ENCODE measurements at places on chromosomes 16 and 17. TPM values are rescaled to one million over a fixed set of nuclear protein-coding genes. Genes with fewer than 3 reads are reported as not detected.

DNA sequence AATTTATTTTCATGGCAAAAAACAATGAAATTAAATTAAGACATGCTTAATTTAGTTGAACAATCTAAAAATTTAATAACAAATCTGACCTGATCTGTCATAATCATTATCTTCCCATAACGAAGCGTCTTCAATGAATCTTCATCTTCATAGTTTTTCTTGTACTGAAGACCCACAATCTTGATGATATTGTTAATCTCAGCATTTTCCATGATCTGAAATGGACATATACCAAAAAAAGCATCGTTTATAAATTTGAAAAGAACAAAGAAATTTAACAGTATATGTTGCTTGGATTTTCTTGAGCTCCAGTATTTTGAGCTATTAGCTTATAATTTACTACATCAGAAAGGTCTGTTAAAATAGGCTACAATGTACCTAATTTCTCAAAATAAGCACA lies 10.2 kb downstream of the TOP2A start:
- no peak for DNase-seq

GRCh38 chr17:73609758-73610157 lies 34.5 kb downstream of the SDK2 start:
- DNase-seq, result no peak

DNA sequence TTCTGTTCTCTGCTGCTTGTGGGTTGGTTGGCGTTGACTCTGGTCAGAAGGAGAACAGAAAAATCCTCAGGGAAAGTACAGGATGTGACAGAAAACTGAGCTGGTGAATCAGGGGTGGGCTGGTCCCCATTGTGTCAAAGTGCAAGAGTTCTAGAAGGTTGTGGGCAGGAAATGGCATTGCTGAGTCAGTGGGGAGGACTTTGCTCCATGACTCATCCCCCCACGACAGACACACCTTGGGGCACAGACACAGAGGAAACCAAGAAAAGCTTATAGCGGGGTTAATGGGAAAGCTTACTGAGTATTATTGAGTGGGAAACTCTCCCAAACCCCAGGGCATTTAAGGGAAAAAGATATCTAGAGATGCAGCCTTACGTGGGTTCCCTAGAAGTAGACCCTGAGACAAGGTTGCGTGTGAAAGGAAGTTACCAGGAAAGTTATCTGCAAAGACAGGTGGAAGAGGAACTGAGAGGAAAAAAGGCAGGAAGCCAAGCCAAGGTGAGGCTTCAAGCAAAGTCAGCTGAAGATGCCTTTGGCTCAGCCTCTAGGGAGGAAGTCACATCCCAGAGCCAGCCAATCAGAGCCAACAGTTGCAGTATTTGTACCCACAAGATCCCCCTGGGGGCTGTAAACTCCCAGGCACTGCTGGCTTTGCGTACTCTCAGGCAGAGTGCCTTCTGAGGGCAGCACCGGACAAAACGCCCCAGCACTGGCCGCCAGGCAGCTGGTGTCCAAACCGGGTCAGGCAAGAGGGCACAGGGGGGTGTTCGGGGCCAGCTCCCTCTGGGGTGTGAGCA lies 86.4 kb downstream of the FOXL1 start:
- no peak for DNase-seq

DNA sequence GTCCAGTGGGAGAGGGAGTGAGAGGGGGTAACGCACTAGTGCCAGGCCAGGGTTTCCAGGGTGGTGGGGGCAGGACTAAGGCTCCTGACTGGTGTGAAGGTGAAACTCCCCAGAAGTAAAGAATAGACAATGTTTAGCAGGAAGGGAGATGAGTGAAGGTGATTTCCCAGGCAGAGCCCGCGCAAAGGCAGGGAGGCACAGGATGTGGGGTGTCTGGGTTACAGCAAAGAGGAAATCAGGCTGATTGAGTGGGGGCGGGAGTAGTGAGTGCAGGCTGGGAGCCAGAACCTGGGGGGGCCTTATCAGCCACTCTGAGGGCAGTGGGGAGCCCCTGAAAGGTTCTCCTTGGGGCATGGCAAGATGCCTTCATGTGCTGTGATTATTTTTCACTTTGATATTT lies 167.5 kb downstream of the UTP18 start:
- DNase-seq, result no peak

DNA sequence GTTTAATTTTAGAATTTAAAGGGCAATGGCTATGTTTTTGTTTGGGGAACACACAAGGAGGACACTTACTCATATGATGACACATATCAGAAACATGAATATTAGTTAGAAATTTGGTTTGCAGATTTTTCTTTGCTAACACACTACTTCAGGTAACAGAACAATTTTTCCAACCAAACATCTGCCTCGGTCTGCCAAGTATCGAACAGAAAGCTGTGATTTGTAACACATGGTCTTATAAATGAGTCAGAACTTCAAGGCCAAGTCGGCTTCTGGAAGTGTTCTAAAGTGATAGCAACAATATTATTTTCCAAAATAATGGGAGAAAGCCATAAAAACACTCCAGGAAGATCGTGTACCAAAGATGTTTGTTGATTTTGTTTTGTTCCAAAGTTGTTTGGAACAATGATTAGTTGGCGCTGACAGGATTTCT lies 75.9 kb upstream of the PMFBP1 start:
- DNase-seq, result no peak

GRCh38 chr17:65852911-65853310 lies 291.5 kb upstream of the AXIN2 start:
- DNase-seq, result no peak

DNA sequence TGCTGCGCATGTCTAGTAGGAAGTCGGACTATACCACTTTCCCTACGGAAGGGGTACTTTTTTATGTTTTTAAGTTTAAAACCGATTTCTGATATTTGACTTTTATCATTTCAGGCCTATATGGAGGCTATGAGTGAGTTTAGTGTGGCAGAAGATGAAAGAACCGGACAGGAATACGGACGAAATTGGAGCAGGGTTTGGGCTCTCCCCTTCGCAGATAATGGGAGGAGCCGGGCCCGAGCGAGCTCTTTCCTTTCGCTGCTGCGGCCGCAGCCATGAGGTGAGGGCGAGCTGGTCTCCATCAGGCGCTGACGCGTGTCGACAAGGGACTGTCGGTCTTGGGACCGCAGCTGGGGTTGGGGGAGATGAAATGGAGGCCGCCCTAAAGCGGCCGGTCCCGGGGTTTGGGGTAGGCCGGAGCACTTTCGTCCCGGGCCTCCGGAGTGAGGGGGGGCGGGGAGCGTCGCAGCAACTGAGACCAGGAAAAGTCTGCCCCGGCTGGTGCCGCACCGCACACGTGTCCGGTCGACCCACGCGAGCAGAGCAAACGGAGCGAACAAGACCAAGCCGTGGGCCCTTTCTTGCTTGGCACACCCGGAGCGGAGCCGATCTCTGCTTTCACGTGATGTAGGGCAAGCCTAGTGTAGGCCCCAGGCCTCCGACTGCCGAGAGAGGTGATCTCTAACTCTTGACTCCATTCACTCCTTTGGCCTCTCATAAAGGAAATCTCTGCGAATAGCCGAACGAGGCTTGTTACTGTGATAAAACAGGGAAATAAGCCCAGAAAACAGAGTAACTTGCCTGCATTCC lies at the start of gene RPL19:
Gene RPL19 (plus strand): TSS at position 214 of the 810 bp plus-strand sequence. CDS start 62 bp downstream, at position 276.
- DNase-seq, result peak; percentile 95

DNA sequence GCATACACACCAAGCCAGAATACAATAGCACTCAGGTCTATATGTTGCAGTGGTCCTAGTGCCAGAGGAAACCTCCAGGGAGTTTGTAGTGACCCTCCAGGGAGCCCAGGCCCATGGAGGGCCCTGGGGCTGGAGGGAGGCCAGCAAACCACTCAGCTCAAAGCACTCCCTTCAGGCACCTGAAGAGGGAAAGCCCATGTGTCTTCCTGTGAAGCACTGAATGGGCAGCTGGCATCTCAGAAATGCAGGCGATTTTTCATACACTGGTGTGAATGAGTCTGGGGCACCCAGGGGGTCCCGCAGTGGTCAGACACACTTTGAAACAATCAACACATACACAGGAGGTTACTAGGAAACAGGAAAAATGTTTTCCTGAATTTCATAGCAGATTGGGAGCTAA lies 12.8 kb downstream of the TBC1D26 start:
- no peak for DNase-seq

GRCh38 chr17:79838522-79839274 lies 542 bp downstream of the CBX4 start:
- peak; percentile 91 for DNase-seq

GRCh38 chr16:66537236-66537635 lies 12.7 kb downstream of the TK2 start:
- DNase-seq, result no peak

DNA sequence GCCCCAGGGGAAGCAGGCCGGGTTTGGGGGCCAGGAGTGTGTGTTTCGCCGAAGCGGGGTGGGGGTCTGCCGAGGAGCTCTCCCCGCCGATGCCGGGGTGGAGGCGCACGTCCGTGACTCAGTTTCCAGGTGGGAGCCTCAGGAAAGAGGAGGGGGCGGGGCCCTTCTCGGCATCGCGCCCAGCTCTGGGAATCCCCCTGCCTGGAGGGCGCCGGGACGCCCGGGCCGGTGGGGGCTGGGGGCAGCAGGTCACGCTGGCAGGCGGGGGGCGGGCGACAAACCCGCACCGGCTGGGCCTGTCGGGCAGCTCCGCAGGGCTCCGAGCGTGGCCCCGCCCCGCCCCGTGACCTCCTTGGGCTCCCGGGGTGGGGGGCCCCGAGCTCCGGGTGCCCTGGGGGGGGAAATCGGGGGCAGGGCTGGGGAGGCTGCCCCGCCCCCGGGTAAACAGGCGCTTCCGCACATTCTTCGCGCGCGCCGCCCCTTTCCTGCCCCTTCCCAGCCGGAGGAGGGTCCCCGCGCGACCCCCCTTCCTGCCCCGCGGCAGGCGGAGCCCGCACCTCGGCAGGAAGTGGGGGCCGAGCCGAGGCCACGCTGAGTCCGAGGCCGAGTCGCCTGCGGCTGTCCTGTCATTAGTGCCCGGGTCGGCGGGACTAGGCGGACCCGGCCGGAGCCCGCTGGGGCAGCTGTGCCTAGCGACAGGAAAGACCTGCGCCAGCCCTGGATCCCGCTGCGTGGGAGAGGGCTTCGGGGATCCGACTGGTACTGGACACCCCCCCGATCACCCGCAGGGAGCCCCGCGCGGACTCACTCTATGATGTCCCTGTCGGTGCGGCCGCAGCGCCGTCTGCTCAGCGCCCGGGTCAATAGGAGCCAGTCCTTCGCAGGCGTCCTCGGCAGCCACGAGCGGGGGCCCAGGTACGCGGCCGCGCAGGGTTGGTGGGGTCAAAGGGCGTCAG lies 9.3 kb downstream of the RIPOR1 start:
- DNase-seq, result peak; percentile 95

GRCh38 chr17:67696347-67696746 lies 21.4 kb upstream of the NOL11 start:
- DNase-seq, result no peak

- DNase-seq, result no peak
Observed at GRCh38 chr17:40632216-40632615, 15.4 kb downstream of the SMARCE1 start.

DNA sequence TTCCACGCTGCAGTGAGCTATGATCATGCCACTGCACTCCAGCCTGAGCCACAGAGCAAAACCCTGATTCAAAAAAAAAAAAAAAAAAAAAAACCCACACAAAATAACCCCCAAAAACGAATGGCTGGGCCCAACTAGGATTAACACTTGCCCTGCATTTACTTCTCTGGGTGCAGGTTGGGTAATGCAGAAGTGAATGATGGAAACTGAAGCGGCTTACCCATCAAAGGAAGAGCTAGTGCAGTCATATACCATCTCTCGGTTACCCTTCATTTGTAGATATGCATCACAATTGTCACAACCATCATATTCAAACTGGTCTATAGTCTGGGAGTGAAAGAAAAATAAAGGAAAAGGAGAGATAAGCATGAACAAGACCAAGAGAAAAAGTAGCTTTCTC lies 819 bp downstream of the SUPT4H1 start:
- DNase-seq, result no peak

DNA sequence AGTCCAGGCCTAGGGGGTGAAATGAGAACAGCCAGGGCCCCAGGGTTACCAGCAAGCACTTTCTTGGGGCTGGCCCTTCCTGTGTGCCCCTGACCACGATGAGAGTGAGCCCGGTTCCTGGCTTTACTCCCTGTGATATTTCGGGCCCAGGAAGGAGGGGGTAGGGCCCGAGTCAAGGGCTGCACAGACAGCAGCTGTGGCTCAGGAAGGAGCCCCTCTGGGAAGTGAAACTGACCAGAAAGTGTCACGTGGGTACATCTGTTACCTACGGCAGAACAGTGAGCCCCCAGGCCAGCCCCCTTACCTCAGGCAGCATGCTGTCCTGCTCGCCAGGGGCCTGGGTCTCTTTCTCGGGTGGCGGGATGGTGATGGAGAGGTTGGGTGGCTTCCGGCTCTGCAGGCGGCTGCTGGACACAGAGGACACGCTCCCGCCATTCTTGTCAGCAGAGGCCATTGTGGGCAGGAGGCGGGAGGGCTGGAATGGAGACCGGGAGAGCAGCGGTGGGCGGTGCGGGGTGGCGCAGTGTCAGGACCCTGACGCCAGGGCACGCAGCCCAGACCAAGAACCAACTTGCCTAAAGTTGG lies 13.8 kb downstream of the AANAT start:
- peak; percentile 89 for DNase-seq

DNA sequence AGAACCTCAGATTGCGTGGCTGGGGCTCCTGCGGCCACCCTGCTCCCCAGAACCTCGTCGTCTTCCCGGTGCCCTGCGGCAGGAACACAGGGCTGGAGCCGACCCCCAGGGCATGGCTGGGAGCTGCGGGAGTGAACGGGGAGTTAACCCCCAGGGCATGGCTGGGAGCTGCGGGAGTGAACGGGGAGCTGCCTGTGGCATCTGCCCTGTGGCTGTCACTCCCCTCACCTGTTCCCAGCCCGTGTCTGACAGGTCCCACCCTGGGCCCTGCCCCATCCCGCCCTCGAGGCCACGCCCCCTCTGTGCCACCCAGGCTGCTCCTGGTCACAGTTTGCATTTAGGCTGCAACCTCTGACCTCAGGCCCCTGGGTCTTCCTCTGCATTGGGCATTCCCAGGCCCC lies 39.4 kb upstream of the ACSF3 start:
- DNase-seq, result no peak

- DNase-seq, result no peak
Observed at GRCh38 chr17:22310717-22311686, 618.7 kb downstream of the KCNJ18 start.

GRCh38 chr17:58215685-58216084 lies 3.4 kb downstream of the MKS1 start:
- no peak for DNase-seq

- no peak for DNase-seq
Observed at GRCh38 chr16:54934481-54935265, 4.0 kb downstream of the IRX5 start.

- DNase-seq, result no peak
Observed at GRCh38 chr17:64767269-64767997, 105.3 kb upstream of the SMURF2 start.

GRCh38 chr17:78658281-78658785 lies 81.1 kb upstream of the DNAH17 start:
- peak; percentile 48 for DNase-seq

- no peak for DNase-seq
Observed at GRCh38 chr17:79438546-79439334, 172.1 kb downstream of the RBFOX3 start.

The MRPL28 gene
- 85.0 TPM for polyA plus RNA-seq

The PARD6A gene
- 8.2 TPM for polyA plus RNA-seq

The SSTR5 gene
- not detected for polyA plus RNA-seq

The PPP1R27 gene
- polyA plus RNA-seq, result not detected

The CIAO2B gene
- polyA plus RNA-seq, result 168 TPM

The SLC46A1 gene
- 4.8 TPM for polyA plus RNA-seq

The JPH3 gene
- polyA plus RNA-seq, result not detected

The CSH2 gene
- polyA plus RNA-seq, result not detected

The TEX2 gene
- 3.9 TPM for polyA plus RNA-seq

The CA10 gene
- 0.19 TPM for polyA plus RNA-seq
